Dermis microvascular lymphatic vessel endothelial cell (primary cell): ENCODE measurements at places on chromosomes 2 and 18.

DNA sequence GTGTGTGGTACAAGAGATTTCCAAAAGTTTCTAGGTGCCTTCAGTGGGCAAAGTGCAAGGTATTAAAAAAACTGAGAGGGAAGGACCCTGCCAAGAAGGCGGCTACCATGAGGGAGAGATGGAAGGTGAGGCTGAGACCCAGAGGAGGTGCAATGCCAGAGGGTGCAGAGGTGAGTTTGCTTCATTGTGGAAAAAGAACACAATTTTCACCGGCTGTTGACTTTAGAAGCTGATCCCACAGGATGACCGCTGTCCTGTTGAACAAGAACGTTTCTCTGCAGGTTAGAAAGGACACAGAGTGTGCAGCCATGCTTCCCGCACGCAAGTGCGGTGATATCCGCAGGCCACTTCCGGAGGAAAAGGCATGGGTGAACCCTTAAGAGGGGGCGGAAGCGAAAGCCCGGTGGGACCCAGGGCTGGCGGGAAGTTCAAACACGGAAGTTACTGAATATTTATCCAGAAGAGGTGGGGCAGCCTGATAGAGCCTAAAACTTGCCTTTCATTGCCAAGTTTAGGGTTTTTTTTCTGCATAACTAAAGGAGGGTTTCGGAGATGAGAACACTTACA is 16.6 kb downstream of the SP110 start:
- no peak for DNase-seq

GRCh38 chr2:9991221-9991620 is 39.7 kb downstream of the GRHL1 start:
- DNase-seq, result no peak

DNA sequence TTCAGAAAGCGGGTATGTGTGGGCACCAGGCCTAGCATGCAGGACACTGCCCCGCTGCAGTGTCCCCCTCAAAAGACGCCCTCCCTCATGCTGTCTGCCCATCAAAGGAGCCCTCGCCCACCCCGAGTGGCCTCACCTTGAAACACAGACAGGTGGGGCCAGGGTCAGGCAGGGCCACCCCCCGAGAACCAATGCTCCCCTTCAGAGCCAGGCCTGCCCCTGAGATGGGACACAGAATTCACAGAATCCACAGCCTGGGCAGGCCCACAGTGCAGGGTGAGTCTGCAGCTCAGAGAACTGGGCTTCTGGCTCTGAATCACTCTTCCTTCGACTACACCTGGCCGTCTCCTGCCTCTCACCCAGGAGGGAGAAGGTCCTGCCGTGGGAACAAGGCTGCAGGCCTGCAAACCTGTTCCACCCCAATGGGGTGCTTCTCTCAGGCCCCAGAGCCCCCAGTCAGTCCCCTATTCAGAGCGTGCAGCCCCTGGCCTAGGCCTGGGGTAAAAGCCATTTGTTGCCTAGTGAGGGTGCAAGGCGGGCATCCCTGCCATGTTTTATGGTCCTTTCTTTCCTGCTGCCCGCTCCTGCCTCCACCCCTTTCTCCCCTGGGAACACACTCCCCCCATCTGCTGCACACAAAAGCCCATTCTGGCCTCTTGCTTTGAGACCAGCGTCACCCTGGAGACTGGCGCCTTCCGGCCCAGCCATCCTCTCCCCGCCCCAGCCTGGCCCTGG is 11.3 kb upstream of the ARHGEF4 start:
- DNase-seq, result no peak

DNA sequence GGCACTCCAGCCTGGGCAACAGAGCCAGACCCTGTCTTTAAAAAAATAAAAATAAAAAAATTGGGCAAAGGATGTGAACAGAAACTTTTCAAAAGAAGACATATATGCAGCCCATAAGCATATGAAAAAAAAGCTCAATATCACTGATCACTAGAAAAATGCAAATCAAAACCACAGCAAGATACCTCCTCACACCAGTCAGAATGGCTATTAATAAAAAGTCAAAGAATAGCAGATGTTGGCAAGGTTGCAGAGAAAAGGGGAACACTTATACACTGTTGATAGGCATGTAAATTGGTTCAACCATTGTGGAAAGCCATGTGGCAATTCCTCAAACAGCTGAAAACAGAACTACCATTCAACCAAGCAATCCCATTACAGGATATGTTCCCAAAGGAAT is 204.1 kb upstream of the SRD5A2 start:
- DNase-seq, result no peak

GRCh38 chr2:158823486-158824237 is 28.5 kb downstream of the DAPL1 start:
- no peak for DNase-seq

- DNase-seq, result no peak
These were observed 5.8 kb upstream of the RIF1 start for GRCh38 chr2:151403914-151404313.

DNA sequence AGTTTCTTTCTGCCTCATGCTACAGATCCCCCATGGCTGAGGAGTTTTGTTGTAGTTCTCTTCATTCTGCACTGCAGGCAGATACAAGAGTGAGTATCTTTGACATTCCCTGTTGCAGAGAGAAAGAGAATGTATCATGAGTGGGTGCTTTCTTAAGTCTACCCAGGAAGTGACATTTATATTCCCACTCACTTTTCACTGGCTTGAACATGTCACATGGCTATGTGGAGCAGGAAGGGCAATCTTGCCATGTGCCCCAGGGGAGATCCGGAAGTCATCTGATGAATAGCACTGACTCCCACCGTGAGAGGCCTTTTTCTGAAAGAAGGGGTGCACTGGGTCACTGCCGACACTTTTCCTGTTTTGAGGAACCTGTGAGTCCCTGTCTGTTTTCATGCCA is 66.4 kb upstream of the BOD1L2 start:
- no peak for DNase-seq

- DNase-seq, result no peak
These were observed 208.1 kb downstream of the NCKAP5 start for GRCh38 chr2:133360190-133360589.

GRCh38 chr2:42865884-42866881 is 73.8 kb upstream of the HAAO start:
- no peak for DNase-seq
